ENCODE measurements at places on chromosomes 6 and 20. TPM values are rescaled to one million over a fixed set of nuclear protein-coding genes. Genes with fewer than 3 reads are reported as not detected.

DNA sequence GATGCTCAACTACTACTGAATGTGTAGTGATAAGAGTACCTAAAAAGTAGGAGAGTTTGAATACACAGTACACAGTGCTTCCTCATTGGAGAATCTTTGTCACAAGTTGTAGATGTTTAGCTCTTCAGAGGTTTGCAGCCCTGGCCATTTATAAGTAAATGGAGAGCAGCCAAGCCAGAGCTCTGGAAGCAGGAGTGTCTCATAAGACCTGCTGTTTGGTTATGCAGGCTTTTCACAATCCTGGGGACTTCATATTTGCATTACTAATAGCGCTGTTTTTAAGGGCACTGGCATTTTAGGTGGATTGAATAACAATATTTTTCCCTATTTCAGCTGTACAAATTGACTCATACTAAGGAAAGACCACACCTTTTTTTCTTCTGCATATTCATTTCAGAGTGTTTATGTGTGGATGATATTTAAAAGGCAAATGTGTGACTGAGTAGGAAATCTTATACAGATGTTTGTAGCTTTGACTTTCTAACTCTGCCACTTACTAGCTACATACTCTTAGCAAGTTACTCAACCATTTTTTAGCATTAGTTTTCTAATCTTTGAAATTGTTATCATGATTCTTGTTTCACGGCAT lies 730.5 kb upstream of the MAP3K7 start:
- H3K27ac ChIP-seq = no peak overlapping the region
- no peaks in the 10 kb centered on the region for H3K27me3 ChIP-seq
- H3K4me3 ChIP-seq = no peak overlapping the region
- H3K36me3 ChIP-seq = no peaks in the 10 kb centered on the region

The C2 gene
- 1.5 TPM for total RNA-seq

DNA sequence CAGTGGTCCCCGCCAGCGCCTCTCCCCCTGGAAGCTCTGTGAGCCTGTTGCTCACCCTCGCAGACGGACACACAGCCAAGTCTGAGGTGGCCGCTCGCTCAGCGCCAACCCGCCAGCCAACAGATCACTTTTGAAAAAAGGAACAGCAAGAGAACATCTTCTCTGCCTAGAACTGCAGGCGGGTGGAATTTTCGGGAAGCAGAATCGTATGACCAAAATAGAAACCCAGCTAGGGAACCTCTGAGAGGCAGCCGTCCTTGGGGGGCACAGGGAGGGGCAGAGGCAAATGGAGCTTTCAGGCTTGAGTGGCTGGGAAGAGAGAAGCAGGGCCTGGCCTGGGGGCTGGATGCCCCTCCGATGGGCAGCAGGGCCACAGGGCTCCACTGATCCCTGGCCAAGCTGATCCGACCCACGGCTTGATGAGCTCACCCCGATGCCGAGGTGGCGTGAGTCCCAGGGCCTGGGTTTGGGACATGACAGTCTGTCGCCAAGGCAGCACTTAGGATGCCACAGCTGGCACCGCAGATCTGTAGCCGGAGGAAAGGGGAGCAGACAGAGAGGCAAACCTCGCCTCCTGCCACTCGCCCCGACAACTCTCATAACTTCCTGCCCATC lies 9.8 kb downstream of the NFATC2 start:
- peaks cover 54% of the 10 kb centered on the region for H3K36me3 ChIP-seq
- no peaks in the 10 kb centered on the region for H3K27me3 ChIP-seq
- H3K27ac ChIP-seq = peak overlapping the region; percentile 99
- DNase-seq = peak; percentile 44

- peak overlapping the region; percentile 82 for H3K4me3 ChIP-seq
- no peak for DNase-seq
- peaks cover 11% of the 10 kb centered on the region for H3K4me1 ChIP-seq
- no peak overlapping the region for H3K27ac ChIP-seq
These were observed 196.1 kb downstream of the TRIM27 start for GRCh38 chr6:28727559-28728211.

- H3K27ac ChIP-seq = no peak overlapping the region
- no peaks in the 10 kb centered on the region for H3K36me3 ChIP-seq
- no peak overlapping the region for H3K4me3 ChIP-seq
- H3K27me3 ChIP-seq = no peaks in the 10 kb centered on the region
These were observed 146.9 kb downstream of the FUT9 start for GRCh38 chr6:96162711-96163120.

DNA sequence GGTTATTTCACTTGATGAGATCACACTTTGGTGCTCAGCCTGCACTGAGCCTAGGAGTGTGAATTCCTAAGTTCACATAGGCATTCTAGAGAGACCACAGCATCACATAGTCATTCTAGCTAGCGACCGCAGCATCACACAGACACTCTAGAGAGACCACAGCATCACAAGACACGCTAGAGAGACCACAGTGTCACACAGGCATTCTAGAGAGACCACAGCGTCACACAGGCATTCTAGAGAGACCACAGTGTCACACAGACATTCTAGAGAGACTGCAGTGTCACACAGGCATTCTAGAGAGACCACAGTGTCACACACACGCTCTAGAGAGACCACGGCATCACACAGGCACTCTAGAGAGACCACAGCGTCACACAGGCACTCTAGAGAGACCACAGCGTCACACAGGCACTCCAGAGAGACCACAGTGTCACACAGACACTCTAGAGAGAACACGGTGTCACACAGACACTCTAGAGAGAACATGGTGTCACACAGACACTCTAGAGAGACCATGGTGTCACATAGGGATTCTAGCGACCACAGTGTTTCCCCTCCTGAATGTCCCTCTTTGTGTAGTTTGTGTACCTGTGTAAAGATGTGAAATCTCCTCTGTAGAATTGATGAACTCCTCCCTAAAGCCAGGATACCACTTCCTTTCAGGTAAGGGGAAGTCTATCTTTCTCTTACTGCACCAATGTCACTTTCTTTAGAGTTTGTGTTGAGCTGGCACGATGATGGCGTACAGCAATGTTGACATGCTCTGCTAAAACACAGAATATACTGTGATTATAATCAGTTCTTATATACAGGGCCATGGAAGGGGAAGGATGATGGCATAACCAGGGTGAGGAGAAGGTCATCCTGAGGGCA lies 169.4 kb downstream of the ZDHHC14 start:
- H3K36me3 ChIP-seq = peaks cover 2% of the 10 kb centered on the region
- DNase-seq = peak; percentile 63
- peaks cover 22% of the 10 kb centered on the region for H3K4me1 ChIP-seq
- peak overlapping the region; percentile 52 for H3K27ac ChIP-seq
- no peak overlapping the region for H3K4me3 ChIP-seq
- H3K27me3 ChIP-seq = peaks cover 2% of the 10 kb centered on the region

The SRF gene
- total RNA-seq = 37.6 TPM

DNA sequence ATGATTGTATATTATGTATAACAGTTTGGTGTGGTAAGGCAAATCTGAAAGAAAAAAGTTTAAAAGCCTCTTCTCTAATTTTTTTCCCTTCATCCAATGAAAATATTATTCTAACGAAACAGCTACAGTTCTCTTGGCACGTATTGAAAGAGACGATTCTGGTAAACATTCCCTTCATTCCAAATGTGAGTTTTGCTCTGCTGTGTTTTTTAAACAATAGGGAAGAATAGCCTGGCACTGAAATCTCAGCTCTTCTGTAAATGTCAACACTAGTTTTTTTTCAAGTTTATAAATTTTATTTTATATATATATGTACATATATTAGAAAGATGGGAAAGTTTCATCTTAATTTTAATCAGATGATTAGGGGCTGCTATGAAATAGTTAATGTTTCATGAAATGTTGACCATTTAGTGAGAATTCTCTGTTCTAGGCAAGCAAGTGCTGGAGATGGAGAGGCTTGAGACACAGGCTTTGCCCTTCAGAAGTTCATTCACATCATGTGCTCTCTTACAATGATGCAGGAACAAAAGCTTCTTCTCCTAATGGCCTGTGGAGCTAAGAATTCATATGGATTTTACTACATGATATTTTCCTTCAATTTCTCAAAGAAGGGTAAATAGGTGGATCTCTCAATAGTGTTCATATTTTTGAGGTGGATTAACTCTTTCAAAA lies 4.1 kb downstream of the PAQR8 start:
- no peaks in the 10 kb centered on the region for H3K27me3 ChIP-seq
- H3K4me1 ChIP-seq = peaks cover 67% of the 10 kb centered on the region
- no peak overlapping the region for H3K4me3 ChIP-seq
- no peak for DNase-seq

GRCh38 chr20:37484331-37484730 lies 36.7 kb upstream of the NNAT start:
- no peaks in the 10 kb centered on the region for H3K36me3 ChIP-seq
- peaks cover 7% of the 10 kb centered on the region for H3K27me3 ChIP-seq
- H3K27ac ChIP-seq = no peak overlapping the region

GRCh38 chr20:24388828-24389380 lies 80.5 kb upstream of the SYNDIG1 start:
- no peaks in the 10 kb centered on the region for H3K36me3 ChIP-seq
- peak overlapping the region; percentile 78 for H3K27ac ChIP-seq
- no peaks in the 10 kb centered on the region for H3K27me3 ChIP-seq
- peaks cover 32% of the 10 kb centered on the region for H3K4me1 ChIP-seq

The HEY2 gene
- total RNA-seq = not detected

The HLA-A gene
- total RNA-seq = 1,053 TPM

DNA sequence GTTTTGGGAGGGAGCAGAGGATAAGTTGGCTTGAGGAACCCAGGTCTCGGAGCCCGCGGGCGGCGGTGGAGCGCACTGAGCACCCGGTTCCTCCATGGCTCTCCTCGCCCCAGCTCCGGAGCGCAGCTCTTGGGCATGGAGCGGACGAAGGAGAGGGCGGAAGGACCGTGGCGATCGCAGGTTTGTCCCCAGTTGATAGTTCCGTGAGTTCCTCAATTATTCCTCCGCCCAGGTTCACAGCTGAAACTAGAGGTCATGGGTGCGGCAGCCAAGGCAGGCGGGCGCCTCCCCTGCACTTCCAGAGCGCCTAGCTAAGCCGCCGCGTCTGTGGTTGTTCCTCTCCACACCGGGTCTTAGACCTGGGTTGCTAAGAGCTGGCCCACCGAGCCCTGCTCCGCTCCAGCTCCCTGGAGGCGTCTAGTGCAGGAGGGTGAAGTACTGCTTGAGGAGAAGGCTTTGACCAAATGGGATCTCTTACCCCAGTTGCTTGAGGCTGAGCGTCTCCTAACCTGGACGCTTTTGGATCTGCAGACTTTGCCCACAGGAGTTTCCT lies at the start of gene HTR1B:
HTR1B (minus strand) TSS at position 184 of the 553 bp plus-strand sequence; CDS start at position 96, 88 bp downstream.
- no peaks in the 10 kb centered on the region for H3K36me3 ChIP-seq
- H3K4me3 ChIP-seq = no peak within 1 kb of the TSS
- no peak for DNase-seq

DNA sequence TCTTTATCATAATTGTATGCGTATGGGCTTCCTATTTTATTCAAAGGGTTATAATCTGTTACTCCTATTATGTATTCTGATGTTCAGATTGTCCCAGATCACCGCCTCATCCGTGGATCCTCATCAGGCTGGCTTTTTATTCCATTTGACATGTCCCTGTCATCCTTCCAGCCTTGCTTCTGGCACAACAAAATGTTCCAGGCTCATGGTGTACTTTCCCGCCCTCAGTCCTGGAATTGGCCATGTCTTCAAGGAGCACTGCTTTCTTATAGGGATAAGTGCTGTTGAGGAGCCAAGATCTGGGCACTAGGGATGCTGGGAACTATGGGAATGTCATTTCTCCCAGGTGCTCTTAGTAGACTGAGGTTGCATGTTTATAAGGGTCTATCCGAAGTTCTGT lies 207.8 kb downstream of the JARID2 start:
- H3K4me3 ChIP-seq = no peak overlapping the region
- no peaks in the 10 kb centered on the region for H3K27me3 ChIP-seq
- no peak overlapping the region for H3K27ac ChIP-seq
- peaks cover 57% of the 10 kb centered on the region for H3K36me3 ChIP-seq

GRCh38 chr20:23374441-23374840 lies 12.5 kb downstream of the GZF1 start:
- H3K27ac ChIP-seq = no peak overlapping the region
- H3K4me1 ChIP-seq = peaks cover 5% of the 10 kb centered on the region
- H3K4me3 ChIP-seq = no peak overlapping the region
- peaks cover 51% of the 10 kb centered on the region for H3K36me3 ChIP-seq
- no peak for DNase-seq
- H3K27me3 ChIP-seq = no peaks in the 10 kb centered on the region

DNA sequence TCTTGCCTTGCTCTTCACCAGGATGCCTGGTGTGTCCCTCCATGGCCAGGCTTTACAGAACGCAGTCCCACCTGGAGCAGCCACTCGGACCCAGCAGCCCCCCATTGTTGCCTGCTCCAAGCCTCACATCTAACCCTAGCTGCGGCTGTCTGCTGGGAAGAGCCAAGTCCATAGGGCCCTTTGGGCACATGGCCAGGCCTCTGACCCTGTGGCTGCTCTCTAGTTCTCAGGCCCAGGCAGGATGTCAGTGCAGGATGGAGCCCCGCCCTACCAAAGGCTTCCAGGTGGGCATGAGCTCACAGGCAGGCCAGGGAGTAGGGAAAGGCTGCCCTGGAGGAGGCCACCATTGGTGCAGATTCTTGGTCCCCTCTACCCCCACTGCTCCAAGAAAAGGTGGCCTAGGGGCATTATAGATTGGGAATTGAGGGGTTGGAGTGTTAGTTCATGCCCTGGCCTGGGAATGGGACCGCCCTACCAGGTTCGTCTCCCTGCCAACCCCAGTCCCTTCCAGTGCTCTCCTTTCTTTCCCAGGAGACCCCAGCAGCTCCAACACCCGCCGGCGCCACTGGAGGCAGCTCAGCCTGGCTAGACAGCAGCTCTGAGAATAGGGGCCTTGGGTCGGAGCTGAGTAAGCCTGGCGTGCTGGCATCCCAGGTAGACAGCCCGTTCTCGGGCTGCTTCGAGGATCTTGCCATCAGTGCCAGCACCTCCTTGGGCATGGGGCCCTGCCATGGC lies 18.7 kb downstream of the MAVS start:
- no peak overlapping the region for H3K27ac ChIP-seq
- peaks cover 31% of the 10 kb centered on the region for H3K36me3 ChIP-seq
- no peak for DNase-seq
- no peaks in the 10 kb centered on the region for H3K27me3 ChIP-seq
- no peak overlapping the region for H3K4me3 ChIP-seq

DNA sequence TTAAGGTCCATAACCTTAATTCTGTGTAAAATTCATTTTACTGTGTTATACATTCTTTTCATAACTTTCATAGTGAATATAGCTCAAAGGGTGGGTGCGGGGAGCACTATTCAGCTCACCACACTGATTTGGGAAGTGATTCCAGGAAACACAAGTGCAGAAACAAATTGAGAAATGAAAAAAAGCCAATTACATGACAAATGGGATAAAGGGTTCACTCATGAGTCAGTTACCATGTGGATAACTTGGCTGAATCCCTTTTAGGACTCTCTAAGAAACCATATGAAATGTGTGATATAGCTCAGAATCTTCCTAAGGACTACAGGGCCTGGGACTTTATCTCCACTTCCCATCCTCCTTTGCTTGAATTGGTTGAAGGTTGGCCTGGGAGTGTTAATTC lies 3.1 kb upstream of the BTN2A1 start:
- peaks cover 21% of the 10 kb centered on the region for H3K4me1 ChIP-seq
- no peak for DNase-seq
- no peaks in the 10 kb centered on the region for H3K27me3 ChIP-seq
- H3K4me3 ChIP-seq = no peak overlapping the region

DNA sequence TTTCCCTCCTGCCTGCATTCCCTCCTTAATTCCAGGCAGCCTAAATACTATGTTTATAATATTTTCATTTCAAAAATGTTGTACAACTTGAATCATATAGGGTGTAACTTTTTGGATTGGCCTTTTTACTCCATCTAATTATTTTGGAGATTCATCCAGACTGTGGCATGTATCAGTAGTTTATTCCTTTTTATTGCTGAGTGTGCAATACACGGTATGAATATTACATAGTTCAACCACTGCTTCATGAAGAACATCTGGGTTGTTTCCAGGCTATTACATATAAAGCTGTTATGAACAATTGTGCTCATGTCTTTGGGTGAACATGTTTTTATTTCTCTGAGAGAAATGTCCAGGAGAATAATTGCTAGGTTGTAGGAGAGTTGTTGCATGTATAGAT lies 253.5 kb upstream of the SLC35B3 start:
- H3K27ac ChIP-seq = no peak overlapping the region
- H3K4me3 ChIP-seq = no peak overlapping the region
- H3K36me3 ChIP-seq = no peaks in the 10 kb centered on the region
- H3K4me1 ChIP-seq = no peaks in the 10 kb centered on the region
- H3K27me3 ChIP-seq = no peaks in the 10 kb centered on the region
- no peak for DNase-seq

All from activated CD4-positive, alpha-beta T cell treated with anti-CD3 and anti-CD28 coated beads for 36 hours (primary cell).